Activated CD4-positive, alpha-beta T cell treated with anti-CD3 and anti-CD28 coated beads, Interleukin-2, Interleukin-6, amounts not matched to agents 100 ng/mL and 50 ng/mL, durations not matched to agents 16 hours and 8 hours (primary cell): ENCODE measurements at places on chromosomes 1 and 21.
A peak's percentile ranks its signal among the peaks of the same experiment; 100 is the strongest.

GRCh38 chr1:219875860-219876259, 52.5 kb downstream of the SLC30A10 start:
- no peak for DNase-seq

- DNase-seq: peak; percentile 81
Observed at GRCh38 chr1:230123280-230124185, 56.5 kb downstream of the GALNT2 start.

DNA sequence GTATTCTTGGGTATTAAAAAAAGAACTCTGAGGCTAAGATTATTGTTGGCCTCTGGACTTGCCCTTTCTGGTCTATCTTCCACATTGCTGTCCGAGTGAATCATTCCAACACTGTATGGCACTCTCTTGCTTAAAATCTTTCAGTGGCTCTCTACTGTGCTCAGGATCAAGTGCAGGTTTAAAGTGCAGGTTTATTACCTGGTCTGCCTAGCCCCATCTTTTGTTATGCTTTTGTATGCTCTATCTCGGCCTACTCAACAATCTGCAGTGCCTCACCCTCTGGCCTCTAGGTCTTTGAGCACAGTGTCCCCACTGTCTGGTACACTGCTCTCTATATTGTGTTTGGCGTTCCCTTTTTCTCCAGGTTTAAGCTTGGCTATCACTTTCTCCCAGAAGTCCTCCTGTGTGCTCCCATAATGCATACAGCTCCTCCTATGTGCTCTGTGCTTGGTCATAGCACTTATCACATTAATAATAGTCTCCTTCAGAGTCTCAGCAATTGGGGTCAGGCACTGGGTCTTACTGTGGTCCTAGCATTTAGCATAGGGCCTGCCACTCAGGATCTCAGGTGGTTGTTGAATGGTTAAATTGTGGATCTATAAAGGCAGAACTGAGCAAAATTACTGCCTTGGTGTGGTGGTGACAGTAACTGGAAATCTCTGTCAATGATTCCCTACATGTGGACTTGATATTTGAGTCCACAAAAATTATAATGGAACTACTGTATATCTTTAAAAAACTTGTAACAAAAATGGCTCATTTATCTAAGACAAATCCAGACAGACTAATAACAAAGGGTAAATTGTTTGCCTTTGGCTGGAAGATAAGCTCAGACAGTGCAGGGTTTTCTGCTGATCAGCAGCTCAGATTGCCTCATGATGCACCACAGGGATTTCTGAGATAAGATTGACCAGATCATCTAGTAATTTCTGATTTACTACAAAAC, 10.6 kb upstream of the LDLRAD1 start:
- DNase-seq: no peak

DNA sequence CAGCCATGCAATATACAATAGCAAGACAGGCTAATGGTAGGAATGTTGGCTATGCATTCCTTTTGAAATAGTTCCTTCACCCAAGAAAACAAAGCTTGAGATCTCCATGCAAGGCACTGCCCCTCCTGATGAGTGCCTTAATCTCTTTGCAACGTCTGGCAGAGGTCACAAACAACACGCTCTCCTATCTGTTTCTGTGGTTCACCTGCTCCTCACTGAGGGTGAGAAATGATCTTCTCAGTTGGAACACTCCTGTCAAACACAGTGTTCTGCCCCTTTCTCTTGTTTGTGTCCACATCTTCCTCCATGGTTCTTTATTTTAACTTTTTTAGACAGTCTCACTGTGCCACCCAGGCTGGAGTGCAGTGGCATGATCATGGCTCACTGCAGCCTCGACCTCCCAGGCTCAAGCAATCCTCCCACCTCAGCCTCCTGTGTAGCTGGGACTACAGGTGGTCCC, 21.2 kb upstream of the XPR1 start:
- no peak for DNase-seq

- DNase-seq: no peak
Observed at GRCh38 chr1:12615865-12616708, 1.9 kb downstream of the DHRS3 start.

DNA sequence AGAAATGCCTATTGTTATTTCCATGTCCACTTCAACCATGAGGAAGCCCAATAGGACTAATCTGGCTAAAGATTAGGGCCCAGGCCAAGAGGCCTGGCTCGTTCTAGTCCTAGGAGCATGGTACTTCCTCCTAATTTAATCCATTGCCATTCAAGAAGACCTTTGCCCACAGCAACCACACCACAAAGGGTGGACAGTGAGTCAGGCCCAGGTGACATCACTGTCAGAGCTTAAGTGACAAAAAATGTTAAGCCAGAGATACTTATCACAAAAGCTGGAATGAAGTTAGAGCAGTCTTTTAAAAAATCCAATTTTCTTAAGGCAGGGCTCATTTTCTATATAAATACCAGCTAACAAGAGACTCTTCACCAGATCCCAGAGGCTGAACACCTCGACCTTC, at the start of gene SPRR3:
Gene SPRR3, plus strand, starts transcription at position 368 of the 400 bp plus-strand sequence. CDS start 1,272 bp downstream, outside the sequence.
- DNase-seq: no peak

GRCh38 chr21:38082936-38083485, 166.8 kb upstream of the KCNJ6 start:
- no peak for DNase-seq

DNA sequence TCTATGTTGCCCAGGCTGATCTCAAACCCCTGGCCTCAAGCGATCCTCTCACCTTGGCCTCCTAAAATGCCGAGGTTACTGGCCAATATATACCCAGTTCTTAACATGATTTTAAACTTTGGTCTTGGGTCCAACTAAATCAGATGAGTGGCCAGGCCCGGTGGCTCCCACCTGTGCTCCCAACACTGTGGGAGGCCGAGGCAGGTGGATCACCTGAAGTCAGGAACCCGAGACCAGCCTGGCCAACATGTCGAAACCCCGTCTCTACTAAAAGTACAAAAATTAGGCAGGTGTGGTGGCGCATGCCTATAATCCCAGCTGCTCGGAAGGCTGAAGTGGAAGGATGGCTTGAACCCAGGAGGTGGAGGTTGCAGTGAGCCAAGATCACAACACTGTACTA, 29.6 kb downstream of the TOMM20 start:
- DNase-seq: no peak

DNA sequence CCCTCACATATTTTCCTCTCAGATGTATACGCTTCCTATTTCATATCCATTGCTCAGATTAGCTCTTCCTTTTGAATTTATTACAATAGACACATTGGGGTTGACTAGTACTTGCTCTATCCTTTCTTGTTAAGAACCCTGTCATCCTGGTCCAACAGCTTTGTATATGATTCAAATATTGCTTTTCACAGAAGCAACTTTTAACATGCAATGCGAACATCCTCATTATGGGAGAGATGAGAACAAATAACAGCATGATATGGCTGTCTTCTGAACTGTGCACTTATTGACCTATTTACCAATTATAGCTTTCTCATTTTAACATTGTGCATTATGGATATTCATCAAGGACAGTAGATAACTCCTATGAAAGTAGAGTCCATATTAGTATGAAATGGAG, 510.8 kb downstream of the PTPRC start:
- no peak for DNase-seq

GRCh38 chr1:21124846-21125245, 51.9 kb downstream of the EIF4G3 start:
- no peak for DNase-seq

DNA sequence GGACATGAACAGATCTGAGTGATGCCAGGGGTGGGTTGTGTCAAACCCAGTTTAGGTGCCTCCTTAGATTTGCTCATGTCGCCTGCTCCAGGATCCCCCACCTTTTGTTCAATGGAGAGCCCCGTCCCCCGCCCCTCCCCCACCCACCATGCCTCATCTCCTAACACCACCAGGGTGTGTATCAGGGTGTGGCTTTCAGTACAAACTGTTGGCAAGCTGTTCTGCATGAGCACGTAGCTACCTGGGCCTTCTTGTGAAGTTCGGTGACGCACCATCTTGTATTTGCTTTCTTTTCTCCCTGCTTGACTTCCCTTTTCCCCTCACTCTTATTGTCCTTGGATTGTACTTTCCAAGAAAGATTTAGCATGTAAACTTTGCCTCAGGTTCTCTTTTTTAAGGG, 94.8 kb downstream of the EBNA1BP2 start:
- DNase-seq: no peak

- DNase-seq: no peak
Observed at GRCh38 chr21:45290948-45291612, 3.4 kb upstream of the POFUT2 start.

DNA sequence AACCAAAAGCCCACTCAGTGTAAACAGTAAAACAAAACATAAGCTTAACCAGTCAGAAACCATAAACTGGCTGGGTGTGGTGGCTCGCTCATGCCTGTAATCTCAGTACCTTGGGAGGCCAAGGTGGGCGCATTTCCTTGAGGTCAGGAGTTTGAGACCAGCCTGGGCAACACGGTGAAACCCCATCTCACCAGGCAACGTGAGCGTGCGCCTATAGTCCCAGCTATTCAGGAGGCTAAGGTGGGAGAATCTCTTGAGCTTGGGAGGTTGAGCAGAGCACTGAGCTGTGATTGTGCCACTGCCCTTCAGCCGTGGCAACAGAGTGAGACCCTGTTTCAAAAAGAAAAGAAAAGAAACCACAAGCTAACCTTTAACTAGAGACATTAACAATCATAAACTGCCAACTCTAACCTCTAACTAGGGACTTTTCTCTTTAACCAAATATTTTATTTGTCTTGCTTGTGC, 13.1 kb upstream of the PRRC2C start:
- DNase-seq: no peak

DNA sequence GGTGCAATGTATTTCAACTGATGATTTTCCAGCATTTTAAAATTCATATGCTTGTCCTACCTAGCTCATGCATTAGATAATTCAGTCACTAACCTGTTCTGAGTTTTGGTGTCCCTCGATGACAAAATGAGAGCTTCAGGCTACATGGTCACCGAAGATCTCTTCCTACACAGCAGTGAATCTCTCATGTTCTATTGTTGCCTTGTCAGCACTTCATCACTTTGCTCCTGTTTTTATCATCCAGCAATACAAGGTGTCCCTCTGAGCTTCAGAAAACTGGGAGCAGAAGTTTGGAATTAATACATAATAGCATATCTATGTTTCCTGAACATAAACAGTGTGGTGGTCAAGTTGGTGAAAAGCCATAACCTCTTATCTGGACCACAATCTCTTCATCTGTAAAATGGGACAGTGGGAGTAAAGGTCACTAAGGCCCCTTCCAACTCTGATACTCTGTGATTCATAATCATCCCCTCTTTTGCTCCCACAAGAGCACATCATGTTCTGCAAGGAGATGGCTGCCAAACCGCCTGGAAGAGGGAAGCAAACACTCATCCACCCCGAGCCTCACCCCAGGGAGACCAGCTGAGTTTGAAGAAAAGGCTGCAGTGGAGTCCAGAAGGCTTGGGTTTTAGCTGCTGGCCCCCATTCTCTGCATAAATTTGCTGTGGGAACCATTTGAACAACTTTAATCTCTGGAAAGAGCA, 137.9 kb upstream of the F3 start:
- DNase-seq: no peak

GRCh38 chr1:6033986-6034749, 11.5 kb upstream of the KCNAB2 start:
- peak; percentile 44 for DNase-seq

GRCh38 chr1:245258271-245258920, 103.6 kb downstream of the KIF26B start:
- no peak for DNase-seq

DNA sequence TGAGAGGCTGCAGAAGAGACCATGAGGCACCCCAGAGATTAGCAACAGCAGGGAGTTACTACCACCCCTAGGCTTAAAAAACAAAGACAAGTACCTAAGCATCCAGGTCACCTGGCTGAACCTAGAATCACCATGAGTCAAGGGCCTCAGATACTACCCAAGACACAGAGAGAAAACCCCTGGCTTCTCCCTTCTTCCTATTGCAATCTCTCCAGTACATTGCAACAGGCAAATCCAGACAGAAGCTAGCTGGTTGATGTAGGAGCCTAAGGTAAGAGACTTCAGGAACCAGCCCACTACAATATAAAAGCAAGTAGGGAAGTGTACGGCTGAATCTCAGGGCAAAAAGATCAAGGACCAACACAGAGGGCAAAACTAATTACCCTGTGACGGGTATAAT, 367.2 kb downstream of the PLPP3 start:
- DNase-seq: no peak

GRCh38 chr1:118961156-118961555, 27.0 kb downstream of the TBX15 start:
- DNase-seq: no peak

DNA sequence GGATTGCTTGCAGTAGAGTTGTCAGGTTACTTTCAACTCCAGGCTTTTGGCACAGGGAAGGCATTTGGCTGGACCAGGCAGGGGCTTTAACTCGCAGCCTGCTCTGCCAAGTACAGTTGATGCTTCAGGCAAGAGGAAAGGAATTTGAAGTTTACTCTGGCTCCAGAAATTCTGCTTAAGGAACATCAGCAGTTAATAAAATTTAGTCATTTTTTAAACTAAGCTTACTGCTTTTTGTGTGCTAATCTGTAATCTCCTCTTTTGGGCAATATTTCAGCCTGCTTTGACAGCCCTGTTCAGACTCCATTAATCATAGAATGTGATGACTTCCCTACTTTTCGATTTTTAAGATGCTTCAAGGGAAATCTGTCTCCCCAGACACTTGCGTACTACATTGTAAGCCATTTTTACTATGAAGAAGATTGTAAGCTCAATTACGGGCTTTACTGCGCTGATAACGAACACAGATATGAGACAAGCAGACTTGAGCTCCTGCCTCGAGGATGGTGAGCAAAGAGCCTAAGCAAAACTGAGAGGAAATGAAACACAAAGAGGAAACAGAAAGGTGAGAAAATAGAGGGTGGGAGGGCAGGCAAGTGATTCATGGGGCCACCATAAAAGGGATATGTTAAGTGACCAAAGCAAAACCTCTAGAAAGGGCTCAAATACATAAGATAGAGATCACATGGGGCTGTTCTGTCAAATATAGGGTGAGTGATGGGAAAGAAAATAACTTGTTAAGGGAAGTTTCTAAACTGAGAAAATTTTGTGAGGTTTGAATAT, 76.6 kb upstream of the VAV3 start:
- peak; percentile 19 for DNase-seq

GRCh38 chr1:11426617-11427016, 52.3 kb upstream of the DISP3 start:
- DNase-seq: no peak

DNA sequence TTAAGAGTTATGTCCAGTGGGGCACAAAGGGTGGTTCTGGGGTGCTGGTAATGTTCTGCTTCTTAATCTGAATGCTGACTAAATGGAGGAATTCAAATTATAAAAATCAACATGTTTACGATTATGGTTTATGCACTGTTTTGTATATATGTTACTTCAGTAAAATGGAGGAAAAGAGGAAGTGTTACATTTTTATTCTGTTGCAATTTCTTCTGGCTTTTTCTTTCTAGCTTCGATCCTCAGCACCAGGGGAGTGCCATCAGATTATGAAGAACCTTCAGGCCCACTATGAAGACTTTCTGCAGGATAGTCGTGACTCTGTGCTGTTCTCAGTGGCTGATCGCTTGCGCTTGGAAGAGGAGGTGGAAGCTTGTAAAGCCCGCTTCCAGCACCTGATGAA, 105.5 kb downstream of the MACF1 start:
- no peak for DNase-seq

- DNase-seq: no peak
Observed at GRCh38 chr1:113095790-113096455, 22.9 kb downstream of the LRIG2 start.
